ENCODE measurements at places on chromosomes 6 and 20.

DNA sequence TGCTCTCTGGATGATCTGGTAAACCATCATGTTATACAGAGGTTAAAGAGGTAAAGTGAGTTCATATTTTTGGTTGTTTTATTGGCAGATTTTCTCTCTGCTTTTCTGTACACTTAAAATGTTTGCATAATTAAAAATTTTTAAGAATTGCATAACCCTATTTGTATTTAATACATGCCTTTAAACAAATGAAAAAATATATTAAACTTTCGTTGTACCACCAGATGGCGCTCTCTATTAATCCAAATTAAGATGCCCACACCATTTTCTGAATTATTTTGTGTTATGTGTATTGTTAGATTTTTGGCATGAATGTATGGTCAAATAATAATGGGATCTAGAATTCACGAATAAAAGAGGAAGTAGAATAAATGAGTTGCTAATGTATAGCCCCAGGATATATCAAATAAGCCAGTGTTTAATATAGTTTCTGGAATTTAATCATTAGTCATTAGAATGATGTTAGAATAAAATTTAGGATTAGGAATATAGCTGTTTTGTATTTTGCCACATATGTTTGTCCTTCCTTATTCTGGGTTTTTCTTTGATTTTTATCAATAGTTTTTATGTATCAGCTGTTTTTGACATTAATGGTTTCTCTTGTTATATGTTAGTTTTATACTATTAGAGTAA, 38.9 kb downstream of the SMAP1 start:
- DNase-seq: peak; percentile 32

DNA sequence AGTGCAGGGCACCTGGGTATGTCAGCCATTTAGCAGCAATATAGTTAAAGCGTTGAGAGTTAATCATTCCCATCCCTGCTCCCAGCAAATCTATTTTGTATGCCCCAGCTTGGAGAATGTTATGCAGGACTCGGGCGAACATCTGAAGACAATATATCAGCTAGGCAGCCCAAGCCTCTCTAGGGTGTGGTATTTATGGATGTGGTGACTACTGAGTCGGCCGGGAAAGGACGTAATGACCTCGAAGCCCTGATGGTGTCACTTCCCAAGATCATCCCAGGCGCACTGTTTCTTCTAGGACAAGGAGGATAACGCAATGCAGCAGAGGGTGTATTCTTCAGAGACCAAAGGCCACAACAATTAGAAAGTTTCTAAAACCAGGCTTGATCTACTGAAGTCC, 63.6 kb upstream of the FAM184A start:
- DNase-seq: peak; percentile 61

DNA sequence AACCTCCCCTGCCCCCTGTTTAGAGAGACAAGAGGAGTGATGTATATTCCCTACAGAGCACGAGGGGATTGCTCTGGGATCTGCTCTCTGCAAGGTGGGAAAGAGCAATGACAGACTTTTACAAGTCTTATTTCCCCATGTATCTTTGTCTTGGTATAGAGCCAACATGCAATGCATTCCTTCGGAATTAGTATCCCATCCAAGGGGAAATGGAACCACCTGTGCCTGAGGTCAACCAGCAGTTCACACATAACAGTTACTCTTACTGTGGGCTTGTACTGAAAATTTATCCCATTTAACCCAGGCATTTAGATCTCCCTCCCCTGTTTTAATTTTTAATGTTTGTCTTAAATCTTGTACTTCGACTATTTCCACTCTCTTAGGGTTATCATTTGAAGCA, 250.4 kb downstream of the C6orf118 start:
- DNase-seq: peak; percentile 62

DNA sequence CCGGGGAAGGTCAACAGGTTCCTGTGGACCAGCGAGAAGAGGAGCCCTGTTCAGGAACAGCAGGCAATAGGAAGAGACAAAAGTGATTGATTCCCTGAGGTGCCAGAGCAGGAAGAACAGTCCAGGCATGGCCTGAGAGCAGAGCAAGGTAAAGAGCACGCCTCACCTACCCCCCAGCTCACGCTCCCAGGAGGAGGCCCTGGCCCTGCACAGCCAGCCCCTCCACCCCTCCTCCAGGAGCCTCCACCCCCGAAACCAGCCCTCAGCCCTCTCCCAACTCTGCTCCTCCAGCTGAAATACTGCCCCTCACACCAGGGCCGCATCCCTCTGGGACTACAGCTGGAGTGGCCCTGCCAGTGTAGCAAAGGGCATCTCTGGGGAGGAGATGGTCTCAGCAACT, 181.9 kb upstream of the QKI start:
- no peak for DNase-seq

GRCh38 chr6:153949616-153950015, 89.4 kb upstream of the OPRM1 start:
- DNase-seq: peak; percentile 27

- DNase-seq: peak; percentile 14
Measured at GRCh38 chr6:152598901-152599537, 38.1 kb downstream of the SYNE1 start.

DNA sequence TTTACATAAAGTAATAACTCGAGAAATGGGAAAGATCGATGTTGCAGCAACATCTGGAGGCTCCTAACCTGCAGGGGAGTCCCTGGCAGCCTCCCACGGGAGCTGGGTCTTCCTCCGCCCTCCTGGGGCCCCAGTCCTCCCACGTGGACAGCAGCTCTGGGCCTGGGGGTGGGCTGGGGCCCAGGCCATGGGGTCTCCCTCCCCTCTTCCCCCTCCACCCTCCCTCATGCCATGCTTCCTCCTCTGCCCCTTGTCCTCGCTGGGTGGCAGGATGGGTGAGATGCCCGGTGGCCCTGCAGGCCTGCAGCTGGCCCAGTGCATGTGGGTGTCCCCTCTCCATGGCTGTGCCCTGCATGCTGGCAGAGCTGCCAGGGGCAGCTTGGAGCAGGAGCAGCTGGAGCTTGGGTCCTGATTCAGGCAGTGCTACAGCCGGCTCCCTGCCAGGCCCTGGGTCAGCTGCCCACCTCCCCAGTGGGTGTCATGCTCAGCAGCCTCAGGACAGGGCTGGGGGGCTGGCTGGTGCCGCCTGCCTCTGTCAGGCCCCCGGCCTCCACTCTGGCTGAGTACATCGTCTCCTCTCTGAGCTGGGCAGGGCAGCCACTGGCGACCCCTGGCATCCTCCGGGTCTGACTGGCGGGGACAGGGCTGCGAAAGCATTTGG, 48.9 kb upstream of the BHLHE23 start:
- no peak for DNase-seq

GRCh38 chr20:3218307-3218988, 9.2 kb downstream of the ITPA start:
- peak; percentile 34 for DNase-seq

DNA sequence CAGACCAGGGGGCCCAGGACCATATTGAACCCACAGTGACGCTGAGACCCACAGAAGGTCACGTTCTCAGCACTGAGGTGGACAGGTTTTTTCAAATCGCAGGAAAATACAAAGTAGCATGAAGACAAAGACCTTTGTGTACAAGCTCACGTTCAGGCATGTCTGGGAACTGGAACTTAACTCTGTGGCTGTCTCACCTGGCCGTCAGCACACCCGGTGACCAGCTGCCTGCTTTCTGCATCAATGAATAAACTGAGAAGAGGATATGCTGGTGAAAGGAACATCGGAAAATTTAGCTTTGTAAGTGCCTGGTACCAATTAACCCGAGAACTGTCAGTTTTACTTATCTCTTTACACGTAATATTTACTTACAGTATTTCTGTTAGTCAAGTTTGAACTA, 36.5 kb downstream of the WDR27 start:
- DNase-seq: no peak

DNA sequence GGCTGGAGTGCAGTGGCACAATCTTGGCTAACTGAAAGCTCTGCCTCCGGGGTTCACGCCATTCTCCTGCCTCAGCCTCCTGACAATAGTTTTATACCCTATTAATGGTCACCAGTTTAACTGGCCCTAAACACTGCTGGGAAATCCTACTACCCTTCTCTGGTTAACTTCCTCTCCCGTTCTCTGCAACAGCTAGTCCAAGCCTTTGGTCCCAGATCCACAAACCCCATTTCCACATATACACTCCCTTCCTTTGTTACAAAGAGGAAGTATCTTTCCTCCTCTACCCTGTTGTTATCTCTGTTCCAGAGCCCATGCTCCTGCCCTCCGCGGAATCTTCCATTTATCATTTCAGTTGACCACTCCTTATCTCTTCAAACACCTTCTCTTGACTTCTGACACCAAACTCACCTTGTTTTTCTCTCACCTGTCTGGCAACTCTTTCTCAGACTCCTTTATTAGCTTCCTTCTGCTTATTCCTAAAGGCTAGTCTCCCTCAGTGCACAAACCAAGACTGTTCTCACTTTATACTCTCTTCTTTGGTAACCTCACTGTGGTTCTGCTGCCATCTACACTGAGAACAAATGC, 25.0 kb upstream of the TBC1D22B start:
- DNase-seq: no peak

DNA sequence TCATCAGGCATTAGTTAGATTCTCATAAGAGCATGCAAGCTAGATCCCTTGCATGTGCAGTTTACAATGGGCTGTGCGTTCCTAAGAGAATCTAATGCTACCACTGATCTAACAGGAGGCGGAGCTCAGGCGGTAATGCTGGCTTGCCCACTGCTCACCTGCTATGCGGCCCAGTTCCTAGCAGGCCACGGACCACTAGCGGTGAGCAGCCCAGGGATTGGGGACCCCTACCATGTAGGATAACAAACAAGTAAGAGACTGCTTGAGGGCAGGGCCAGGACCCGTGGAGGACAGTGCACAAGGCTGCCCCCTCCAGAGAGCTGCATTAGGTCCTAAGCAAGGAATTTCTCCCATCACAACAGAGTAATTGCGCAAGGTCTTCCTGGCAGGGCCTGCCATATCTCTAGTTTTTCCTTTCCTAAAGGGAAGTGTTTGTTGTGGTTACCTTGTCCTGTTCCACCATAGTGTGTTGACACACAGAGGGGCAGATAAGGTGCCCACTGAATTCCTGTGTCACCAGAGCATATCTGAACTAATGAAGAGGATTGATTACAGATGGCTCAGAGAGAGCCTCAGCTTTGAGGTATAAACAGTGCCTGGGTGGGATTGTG, 58.0 kb downstream of the PACRG start:
- no peak for DNase-seq

GRCh38 chr6:43123461-43124314, 47.4 kb upstream of the SRF start:
- peak; percentile 37 for DNase-seq

DNA sequence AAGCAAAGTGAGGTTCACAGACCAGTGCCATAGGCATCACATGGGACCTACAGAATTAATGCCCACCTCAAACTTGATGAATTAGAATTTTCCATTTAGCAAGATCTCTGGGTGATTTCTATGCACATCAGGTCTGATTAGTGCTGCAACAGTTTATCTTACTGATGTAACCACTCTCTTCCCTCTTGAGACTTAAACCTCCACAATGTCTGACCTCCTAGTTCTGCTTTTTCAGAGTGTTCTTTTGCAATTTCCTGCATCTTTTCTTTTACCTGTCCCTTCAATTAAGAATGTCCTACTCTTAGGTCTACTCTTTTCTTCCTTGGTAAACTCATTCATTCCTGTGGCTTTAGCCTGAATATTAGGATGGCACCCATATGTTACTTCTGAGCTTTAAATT, 615.3 kb downstream of the TFAP2A start:
- no peak for DNase-seq

DNA sequence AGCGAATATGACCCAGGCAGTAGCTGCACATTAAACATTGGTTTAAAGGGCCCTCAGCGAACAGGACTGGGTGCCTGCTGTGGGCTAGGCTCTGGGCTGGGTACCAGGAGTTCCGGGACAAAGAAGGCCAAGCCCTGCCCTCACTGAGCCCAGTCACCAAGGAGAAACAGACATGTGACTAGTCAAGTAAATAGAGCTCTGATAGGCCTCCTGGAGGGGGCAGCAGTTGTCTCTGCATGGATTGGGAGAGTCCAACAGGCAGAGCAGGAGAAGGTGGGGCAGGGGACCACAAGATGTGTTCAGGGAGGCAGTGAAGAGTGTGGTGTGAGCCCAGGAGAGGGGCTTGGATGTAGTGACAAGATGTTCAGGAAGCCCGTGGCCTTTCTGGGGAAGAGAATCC, 3.1 kb downstream of the HM13 start:
- DNase-seq: peak; percentile 42

GRCh38 chr20:24950128-24950835, 1.2 kb downstream of the CST7 start:
- DNase-seq: no peak

GRCh38 chr6:44105146-44105545, 22.1 kb downstream of the MRPL14 start:
- DNase-seq: no peak

- DNase-seq: peak; percentile 66
Measured at GRCh38 chr6:143283887-143284645, 166.4 kb downstream of the ADAT2 start.

Data from fibroblast of skin of right quadriceps (primary cell).